Urinary bladder (tissue), 4 donors: ENCODE measurements at places on chromosomes 3 and 15. TPM values are rescaled to one million over a fixed set of nuclear protein-coding genes. Genes with fewer than 3 reads are reported as not detected.

- no peak for DNase-seq
Observed at GRCh38 chr15:51030649-51031316, 63.9 kb downstream of the TNFAIP8L3 start.

DNA sequence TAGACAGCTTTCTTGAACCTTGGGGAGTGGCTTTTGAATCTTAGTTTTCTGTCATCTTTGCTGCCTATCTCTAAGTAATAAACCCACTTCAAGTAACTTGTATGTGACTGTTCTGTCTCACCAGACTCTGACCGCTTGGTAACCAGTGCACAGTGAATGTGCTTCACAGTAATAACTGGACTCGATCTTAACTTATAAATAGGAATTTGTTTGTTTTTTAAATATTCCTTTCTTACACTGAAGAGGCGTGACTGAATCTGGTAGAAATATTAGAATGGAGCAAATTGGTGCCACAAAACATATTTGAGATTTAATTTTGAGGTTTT lies 318.0 kb downstream of the GBE1 start:
- DNase-seq, result no peak

GRCh38 chr15:36880913-36881460 lies 219.4 kb downstream of the MEIS2 start:
- no peak for DNase-seq

GRCh38 chr3:136305879-136306278 lies 55.7 kb downstream of the PCCB start:
- no peak for DNase-seq

DNA sequence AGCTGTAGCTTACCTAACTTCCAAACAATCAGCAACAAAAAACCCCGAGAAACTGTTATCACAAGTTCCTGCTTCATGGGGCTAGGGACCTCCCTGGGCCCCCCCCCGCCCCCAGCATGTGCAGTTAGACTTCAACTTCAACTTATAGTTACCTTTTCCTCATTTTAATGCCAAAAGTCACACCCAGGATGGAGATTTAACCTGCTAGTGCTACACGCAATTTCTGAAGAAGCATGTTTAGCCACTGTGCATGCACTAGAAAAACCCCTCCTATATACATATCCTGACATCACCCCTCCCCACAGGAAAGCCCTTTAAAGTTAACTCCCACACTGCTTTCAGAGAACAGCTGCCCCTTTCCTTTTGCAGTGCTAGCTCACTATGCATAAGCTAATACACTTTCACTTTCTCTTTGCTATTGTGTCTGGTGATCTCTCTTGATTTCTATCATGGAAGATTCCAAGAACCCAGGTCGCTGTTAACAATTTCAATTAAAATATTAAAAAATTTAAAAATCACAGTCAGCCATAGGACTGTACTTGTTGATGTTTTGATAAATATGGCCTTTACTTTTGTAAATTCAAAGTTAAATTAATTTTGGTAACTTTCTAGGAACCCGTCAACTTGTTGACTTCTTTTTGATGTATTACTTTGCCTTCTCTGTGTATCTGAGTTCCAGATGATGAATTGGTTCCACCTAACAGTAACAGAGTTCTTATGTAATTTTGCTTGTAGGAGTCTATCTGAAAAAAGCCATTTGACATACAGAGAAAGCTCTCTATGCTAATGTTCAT lies 75.2 kb upstream of the ACAD9 start:
- no peak for DNase-seq

DNA sequence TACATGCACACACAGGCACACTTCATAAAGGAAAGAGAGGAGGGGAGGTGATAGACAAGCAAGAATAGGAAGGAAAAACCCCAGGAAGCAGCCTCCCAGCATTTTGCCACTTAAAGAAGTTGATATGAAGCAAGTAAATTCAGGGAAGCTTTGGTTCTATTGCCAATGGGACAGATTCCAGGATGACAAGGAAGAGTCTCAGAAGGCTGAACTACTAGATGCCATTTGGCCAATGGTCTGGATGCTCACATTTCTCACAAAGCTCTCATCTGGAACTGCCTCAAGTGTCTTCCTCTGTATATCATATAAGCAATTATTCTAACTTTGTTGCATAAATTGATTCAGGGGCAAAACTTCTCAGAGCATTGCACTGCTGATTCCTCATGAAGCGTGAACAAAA lies 78.8 kb upstream of the STRIT1 start:
- DNase-seq, result no peak

DNA sequence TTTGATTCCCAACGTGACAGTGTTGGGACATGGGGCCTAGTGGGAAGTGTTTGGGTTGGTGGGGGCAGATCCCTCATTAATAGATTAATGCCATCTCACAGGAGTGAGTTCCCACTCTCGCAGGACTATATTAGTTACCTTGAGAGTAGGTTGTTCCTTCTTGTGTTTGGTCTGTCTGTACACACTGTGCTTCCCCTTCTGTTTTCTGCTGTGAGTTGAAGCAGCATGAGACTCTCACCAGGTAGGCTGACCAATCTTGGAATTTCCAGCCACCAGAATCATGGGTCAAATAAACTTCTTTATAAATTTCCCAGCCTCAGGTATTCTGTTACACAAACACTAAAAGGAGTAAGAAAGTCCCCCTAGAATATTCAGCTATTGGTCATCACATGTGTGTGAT lies 145.4 kb downstream of the ERC2 start:
- no peak for DNase-seq

DNA sequence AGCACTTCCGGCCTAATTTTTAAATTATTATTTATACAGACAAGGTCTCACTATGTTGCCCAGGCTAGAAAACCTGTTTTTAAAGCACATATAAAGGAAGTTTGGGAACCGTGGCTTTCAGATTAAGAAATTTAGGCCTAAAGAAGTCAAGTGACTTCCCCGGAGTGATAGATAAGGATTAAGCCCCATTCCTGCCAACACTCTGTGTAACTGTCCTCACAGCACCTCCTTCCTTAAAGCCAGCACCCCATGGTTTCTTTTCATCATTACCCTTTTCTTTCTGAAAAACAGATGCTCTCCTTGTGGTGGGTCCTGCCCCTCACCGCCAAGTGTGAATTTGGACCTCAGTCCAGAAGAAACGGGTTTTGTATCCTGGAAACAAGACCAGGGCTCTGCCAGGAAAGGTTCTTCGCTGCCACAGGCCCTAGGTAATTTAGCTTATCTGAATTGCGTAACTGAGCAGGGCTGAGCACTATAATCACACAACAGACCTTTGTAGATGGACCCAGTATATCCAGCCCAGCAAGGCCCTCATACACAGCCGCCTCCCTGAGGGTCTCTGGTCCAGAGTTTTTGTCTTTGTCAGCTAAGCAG lies 231.3 kb downstream of the PLCL2 start:
- no peak for DNase-seq

- DNase-seq, result no peak
Observed at GRCh38 chr15:41988896-41989572, 16.7 kb upstream of the EHD4 start.

GRCh38 chr3:41907330-41908073 lies 54.4 kb downstream of the ULK4 start:
- no peak for DNase-seq

DNA sequence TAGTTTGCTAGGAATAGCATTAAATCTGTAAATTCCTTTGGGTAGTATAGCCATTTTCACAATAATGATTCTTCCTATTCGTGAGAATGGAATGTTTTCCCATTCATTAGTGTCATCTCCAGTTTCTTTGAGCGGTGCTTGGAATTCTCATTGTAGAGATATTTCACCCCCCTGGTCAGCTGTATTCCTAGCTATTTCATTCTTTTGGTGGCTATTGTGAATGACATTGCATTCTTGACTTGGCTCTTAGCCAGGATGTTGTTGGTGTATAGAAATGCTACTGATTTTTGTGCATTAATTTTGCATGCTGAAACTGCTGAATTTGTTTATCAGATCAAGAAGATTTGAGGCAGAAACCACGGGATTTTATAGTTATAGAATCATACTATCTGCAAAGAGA lies 690.5 kb upstream of the ALCAM start:
- no peak for DNase-seq

DNA sequence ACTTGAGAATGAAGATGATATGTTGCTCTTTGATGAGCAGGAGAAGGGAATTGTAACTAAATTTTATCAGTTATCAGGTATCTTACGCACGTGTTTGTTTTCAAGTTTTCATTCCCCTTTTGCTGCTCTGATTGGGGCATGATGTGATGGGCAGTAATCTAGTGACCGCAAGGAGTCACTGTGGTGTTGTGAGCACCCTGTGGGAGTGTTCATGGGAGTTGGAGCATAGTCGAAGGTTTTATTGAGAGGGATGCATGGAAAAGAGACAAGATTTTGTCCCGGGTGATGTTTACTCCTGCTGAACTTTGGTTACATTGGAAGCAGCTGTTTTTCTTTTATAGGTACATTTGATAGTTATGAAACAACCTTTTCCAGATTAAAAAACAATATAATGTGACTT lies 2.1 kb downstream of the FAN1 start:
- no peak for DNase-seq

GRCh38 chr3:194661374-194661773 lies 10.6 kb downstream of the LSG1 start:
- no peak for DNase-seq

GRCh38 chr15:28952666-28953491 lies 67.1 kb downstream of the APBA2 start:
- DNase-seq, result no peak

GRCh38 chr3:81170298-81170697 lies 591.1 kb downstream of the GBE1 start:
- DNase-seq, result no peak

GRCh38 chr3:65814845-65815578 lies 223.7 kb downstream of the MAGI1 start:
- DNase-seq, result no peak

GRCh38 chr15:89893696-89894447 lies at the start of gene AP3S2:
Gene AP3S2 (minus strand): TSS chr15:89893994. CDS start chr15:89893949, 45 bp downstream.
- DNase-seq, result peak; percentile 89

DNA sequence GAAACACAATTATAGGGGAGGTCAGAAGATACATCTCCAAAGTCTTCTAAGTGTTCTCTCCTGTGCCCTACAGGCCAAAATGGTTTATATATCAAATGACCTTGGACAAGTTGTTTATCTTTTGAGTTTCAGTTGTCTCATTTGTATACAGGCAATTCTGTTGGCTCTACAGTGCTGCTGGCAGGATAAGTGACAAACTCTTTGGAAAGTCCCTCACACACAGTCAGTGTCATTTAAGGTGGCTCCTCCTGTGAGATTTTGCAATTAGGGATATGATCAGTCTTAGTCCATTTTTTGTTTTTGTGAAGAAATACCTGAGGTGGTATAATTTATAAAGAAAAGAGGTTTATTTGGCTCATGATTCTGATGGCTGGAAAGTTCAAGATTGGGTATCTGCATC lies 1035.8 kb upstream of the CFAP20DC start:
- DNase-seq, result no peak

GRCh38 chr3:167929968-167930367 lies 165.8 kb downstream of the GOLIM4 start:
- no peak for DNase-seq

DNA sequence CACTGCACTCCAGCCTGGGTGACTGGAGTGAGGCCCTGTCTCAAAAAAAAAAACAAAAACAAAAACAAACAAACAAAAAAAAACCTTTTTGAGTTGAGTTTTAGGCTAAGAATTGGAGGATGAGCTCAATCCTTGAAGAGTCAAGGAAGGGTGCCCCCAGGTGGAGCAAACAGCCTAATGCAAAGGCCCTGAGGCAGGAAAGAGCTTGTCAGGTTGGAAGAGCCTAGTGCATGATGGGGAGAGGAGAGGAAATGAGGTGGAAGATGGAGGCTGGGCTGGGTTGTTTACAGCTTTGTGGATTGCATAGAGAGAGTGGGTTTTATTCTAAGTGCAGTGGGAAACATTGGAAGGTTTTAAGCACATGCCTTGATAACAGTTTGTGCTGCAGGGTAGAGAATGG lies 2.1 kb upstream of the SNX22 start:
- DNase-seq, result no peak

DNA sequence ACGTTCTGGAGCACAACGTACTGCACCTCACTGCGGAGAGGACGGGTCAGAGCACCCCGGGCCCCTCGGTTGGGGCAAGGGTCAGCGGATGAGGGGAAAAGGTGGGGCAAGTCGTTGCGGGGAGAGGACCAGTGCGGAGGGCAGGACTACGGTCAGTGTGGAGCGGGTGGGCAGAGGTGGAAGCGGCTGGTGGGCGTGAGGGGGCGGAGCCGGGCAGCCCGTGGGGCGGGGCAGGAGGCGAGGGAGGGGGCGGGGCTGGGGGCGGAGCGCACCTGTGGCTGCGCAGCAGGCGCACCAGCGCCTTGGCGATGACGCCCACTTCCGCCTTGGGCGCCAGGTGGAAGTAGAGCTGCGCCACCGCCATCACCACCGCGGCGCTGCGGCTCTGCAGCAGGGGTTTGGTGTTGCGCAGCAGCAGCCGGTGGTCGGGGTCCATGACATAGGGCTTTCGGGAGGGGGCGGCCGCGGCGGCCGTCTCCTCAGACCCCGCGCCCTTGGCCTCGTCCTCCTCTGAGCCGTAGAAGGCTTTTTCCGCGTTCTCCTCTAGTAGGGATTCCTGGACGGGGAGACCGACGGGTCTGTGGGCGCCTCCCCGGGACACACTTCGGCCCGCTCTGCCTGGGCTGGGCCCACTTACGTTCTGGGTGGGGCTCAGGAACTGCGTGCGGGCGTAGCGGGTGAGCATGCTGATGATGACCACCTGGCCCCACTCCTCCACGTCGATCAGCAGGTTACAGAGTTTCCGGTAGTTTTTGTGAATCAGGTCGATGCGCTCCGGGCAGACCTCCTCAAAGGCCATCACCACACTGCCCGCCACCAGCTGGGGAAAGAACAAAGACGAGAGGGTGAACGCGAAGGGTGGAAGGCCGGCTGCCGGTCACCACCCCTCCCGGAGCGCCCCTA lies 29.2 kb downstream of the AP3B2 start:
- no peak for DNase-seq

GRCh38 chr3:112366522-112366921 lies 33.6 kb downstream of the CD200 start:
- DNase-seq, result no peak

GRCh38 chr15:51303462-51303980 lies 34.9 kb downstream of the CYP19A1 start:
- no peak for DNase-seq

- DNase-seq, result no peak
Observed at GRCh38 chr3:23301819-23302218, 98.7 kb downstream of the UBE2E2 start.

The IGDCC3 gene
- 1.4 TPM for total RNA-seq

The MKRN2OS gene
- not detected for total RNA-seq

The ADPRH gene
- total RNA-seq, result 3.0 TPM

The GCSAM gene
- 1.7 TPM for total RNA-seq

The SMCO1 gene
- not detected for total RNA-seq

The HERC2 gene
- 50.1 TPM for total RNA-seq

The GP5 gene
- total RNA-seq, result 0.90 TPM

The LINGO1 gene
- 1.8 TPM for total RNA-seq

The COL8A1 gene
- 21.1 TPM for total RNA-seq

The IFT57 gene
- total RNA-seq, result 80.1 TPM

The CHL1 gene
- 47.3 TPM for total RNA-seq

The A4GNT gene
- not detected for total RNA-seq

The ZSCAN29 gene
- total RNA-seq, result 24.4 TPM
